SK-N-DZ (cell line): ENCODE measurements at places on chromosomes 11 and 22.

DNA sequence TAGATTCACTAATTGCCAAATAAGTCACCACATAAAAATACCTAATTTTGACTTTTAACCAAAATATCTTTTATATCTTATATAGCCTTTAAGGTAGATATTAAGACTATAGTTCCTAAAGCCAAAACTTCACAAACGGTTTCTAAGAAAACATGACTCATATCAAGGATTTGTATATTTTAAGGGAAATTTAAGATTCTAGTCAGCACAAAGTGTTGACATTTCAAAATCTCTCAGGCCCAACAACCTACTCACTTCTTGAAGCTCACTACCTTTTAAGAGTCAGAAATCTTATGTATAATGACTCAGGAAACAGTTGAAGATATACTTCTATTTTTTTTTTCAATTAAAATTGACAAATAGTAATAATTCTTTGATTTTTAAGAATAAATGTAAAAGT lies 221.9 kb downstream of the SBF2 start:
- DNase-seq = no peak

DNA sequence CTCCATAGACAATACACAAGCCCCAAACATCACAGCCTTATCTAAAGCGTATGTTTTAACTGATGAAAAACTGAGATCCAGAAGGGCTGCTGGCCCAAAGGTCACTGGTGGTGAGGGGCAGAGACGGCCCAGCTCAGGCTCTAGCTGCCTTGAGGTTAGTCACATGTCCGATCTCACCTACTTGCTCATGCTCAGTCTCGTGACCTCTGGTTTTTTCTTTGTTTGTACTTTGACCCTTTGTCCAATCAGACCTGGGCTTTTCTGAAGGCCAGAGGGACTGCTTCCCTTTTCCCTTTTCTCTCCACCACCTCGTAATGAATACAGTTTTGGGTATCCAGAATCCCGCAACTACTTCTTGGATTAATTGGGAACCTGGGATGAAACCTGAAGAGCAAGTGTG lies 28.6 kb downstream of the MMP20 start:
- no peak for DNase-seq

DNA sequence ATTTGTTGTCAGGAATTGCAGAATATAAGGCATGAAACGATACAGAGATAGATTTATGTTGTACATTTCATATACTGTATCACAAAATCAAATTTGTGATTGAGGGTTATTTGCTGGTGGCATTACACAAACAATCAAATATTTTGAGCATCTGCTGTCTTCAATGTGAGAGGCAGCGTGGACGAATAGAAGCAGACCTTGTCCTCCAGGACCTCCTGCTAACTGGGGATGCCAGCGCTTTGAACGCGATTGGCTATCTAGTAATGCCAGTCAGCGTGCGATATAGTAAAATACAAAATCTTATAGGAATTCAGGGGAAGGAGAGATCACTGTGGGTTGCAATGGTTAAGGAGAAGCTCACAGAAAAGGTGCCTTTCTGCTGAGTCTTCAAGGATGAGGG lies 631 bp upstream of the SNX19 start:
- no peak for DNase-seq

- DNase-seq = no peak
These were observed 10.2 kb upstream of the RBM4B start for GRCh38 chr11:66687831-66688281.

GRCh38 chr11:2887515-2888195 lies 2.1 kb upstream of the CDKN1C start:
- DNase-seq = no peak

- DNase-seq = no peak
These were observed 60.3 kb downstream of the NECTIN1 start for GRCh38 chr11:119668676-119669075.

GRCh38 chr11:73314117-73314961 lies 6.3 kb downstream of the ARHGEF17 start:
- DNase-seq = no peak

- DNase-seq = no peak
These were observed 132.2 kb downstream of the NAV2 start for GRCh38 chr11:19844806-19845205.

GRCh38 chr11:61659413-61660196 lies 20.6 kb upstream of the DAGLA start:
- no peak for DNase-seq
